ENCODE measurements at places on chromosomes 16 and 17.

DNA sequence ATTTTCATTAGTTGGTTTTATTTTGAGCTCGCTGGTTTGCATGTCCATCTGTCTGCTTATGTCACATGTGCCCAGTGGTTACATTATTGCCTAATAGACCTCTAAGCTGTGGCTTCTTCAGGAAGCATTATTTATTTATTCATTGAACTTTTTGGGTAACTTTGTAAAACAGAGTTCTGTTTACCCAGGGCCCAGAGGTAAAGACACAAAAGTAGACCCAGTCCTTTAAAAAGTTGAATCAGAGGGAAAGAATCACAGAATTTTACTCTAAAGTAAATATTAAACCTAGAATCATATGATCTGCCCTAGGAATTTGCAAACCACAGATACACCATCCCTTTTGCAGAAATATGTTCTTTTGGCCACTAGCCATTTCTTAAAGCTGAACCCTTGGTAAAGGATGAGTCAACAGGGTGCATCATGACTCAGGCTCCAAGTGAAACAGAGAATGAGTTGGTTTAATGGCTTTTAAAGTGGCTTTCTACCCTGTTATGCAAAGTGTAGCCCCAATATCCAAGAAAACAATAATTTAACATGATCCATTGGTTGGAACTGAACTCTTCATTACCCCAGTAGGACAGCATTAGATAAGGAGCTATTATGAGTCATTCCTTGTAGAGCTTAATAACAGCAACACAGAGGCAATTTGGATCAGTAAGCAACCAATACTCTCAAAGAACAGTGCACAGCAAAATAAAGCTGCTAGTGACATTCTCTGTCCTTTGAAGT lies 236.3 kb downstream of the KCNJ2 start:
- H3K36me3 ChIP-seq = no peaks in the 10 kb centered on the region
- H3K4me3 ChIP-seq = no peak overlapping the region
- DNase-seq = no peak
- H3K27ac ChIP-seq = no peak overlapping the region

DNA sequence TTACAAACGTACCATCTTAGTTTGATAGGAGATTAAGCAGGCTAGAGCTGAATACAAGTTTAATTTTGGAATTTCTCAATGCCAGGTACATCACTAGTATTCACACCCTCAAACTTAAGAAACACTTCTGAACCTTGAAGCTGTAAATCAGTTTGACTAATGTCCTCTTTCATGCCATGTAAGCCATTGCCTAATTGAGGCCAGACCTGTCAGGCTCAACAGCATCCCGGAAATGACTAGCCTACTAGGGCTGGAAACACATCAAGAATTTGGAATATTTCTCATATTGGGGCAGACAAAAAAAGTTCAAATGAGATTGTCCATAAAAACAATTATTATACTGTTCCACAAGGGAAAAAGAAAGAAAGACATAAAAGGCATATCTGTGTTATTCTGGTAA lies 1.7 kb downstream of the USP32 start:
- H3K4me1 ChIP-seq = peaks cover 40% of the 10 kb centered on the region
- DNase-seq = no peak
- no peaks in the 10 kb centered on the region for H3K27me3 ChIP-seq
- no peak overlapping the region for H3K27ac ChIP-seq
- H3K36me3 ChIP-seq = peaks cover 3% of the 10 kb centered on the region

DNA sequence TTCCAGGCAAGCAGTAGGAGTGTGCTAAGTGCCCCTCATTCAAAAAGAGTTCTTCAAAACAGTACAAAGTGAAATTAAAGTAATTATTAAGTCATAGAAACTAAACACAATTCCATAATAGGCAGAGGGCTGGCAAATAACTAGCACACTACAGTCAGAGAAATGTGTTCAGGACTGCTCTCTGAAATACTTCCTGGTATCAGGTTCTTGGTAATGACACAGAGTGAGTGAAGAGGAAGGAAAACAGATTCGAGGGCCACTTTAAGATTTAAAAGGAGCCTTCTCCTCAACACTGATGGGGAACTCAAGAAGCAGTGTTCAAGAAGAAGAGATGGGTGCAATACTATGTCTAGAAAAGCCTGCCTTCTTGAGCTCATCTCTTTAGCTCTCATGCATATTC lies 139.2 kb downstream of the TOX3 start:
- H3K4me3 ChIP-seq = no peak overlapping the region
- no peak overlapping the region for H3K27ac ChIP-seq
- no peaks in the 10 kb centered on the region for H3K4me1 ChIP-seq
- DNase-seq = no peak
- no peaks in the 10 kb centered on the region for H3K36me3 ChIP-seq

DNA sequence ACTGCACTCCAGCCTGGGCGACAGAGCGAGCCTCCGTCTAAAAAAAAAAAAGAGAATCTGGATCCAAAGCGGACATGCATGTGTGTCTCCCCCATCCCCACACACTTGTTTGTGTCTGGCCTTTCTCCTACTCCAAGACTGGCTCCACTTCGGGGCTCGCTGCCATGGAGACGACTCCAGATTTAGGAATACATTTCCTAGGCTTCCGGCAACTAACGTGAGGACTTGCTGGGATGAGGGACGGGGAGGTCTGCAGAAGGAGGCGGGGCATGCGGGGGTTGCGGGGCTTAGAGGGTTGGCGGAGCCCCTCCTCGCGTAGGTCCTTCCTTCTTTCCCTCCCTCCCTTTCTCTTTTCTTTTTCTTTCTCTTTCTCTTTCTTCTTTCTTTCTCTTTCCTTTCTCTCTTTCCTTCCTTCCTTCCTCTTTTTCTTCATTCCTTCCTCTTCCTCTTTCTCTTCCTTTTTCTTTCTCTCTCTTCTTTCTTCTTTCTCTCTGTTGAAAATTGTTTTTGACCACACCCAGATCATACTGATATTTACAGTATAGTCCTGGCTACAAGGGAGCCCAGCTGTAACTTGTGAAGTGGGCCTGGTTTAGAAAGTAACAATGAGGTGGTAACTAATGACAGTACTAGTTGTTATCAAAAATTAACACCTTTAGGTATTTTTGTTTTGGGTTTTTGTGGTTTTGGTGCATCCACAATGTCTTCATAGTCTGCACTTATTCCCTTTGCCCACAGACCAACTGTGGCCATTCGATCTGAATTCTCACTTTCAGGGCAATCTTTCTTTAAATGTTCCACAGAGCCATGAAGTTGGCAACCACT lies 25.2 kb downstream of the MIS12 start:
- no peak for DNase-seq
- H3K36me3 ChIP-seq = peaks cover 15% of the 10 kb centered on the region
- no peaks in the 10 kb centered on the region for H3K27me3 ChIP-seq
- no peak overlapping the region for H3K27ac ChIP-seq
- no peak overlapping the region for H3K4me3 ChIP-seq

GRCh38 chr17:48439110-48439850 lies 9.3 kb upstream of the SKAP1 start:
- H3K27ac ChIP-seq = peak overlapping the region; percentile 97
- peaks cover 73% of the 10 kb centered on the region for H3K4me1 ChIP-seq
- peaks cover 9% of the 10 kb centered on the region for H3K36me3 ChIP-seq
- DNase-seq = peak; percentile 47
